ENCODE measurements at places on chromosomes 5 and 9.
A peak's percentile ranks its signal among the peaks of the same experiment; 100 is the strongest.

DNA sequence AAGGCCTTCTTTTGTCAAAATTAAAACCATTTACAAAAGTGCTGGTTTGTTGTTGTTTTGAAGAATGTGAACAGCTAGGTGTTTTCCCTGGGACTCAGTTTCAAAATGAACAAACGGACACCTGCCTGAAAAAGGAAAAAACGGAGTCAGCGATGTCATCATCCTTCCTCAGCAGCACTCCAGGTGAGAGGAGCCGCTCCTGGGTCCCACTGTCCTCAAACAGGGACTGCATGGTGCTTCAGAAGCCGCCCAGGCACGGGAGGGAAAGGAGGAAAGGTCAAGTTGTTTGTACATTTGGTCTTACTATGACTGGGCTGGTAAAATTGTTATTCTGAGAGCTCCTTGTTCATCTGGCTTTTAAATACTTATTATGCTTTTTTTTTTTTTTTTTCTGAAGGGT, 69.0 kb upstream of the ZSWIM6 start:
- no peak for DNase-seq

- DNase-seq: peak; percentile 31
These were observed 259.8 kb downstream of the NDUFS4 start for GRCh38 chr5:53820119-53820801.

- peak; percentile 97 for DNase-seq
These were observed at the start of gene GADD45G for GRCh38 chr9:89604729-89605464. GADD45G (plus strand) TSS chr9:89605012; CDS start chr9:89605122, 110 bp downstream.

- DNase-seq: no peak
These were observed 24.9 kb upstream of the SLCO6A1 start for GRCh38 chr5:102523541-102524175.

DNA sequence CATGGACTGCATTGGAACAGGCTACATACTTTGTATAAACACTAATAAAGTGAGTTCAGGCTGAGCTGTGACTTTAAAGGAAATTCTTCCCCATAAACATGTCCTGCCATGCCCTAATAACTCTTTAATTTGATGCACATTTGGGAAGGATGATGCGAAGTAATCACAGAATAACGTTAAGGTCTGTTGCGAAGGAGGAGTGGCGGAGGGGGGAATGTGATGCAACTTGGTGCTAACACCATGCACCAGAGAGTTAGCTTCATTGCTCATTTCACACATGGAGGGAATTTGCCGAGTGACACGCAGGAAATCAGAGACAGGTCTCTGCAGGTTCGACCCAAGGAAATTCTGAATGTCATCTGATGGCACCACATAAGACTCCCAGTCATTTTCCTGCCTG, 32.9 kb downstream of the SLIT3 start:
- DNase-seq: no peak

DNA sequence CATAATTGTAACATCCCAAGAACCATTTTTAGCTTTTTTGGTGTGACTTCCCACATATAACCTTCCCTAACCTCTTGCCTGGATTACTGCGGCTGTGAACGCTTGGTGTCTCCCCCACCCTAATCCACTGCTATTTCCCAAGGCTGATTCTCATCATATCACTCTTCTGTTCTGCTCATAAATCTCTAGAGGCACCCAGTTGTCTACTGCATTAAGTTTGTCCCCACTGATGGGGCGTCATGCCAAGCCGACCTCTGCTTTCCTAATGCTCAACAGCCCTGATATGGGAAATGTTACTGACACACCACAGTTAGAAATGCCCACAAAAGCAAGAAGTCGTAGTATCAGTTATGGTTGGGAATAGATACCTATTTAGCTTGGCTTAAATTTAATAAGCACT, 24.4 kb downstream of the NPR3 start:
- DNase-seq: no peak

GRCh38 chr9:136190237-136190601, 14.7 kb downstream of the LHX3 start:
- no peak for DNase-seq
